ENCODE measurements at places on chromosomes 6 and 20.

- no peak for DNase-seq
Observed at GRCh38 chr20:45066372-45066771, 34.6 kb downstream of the KCNS1 start.

DNA sequence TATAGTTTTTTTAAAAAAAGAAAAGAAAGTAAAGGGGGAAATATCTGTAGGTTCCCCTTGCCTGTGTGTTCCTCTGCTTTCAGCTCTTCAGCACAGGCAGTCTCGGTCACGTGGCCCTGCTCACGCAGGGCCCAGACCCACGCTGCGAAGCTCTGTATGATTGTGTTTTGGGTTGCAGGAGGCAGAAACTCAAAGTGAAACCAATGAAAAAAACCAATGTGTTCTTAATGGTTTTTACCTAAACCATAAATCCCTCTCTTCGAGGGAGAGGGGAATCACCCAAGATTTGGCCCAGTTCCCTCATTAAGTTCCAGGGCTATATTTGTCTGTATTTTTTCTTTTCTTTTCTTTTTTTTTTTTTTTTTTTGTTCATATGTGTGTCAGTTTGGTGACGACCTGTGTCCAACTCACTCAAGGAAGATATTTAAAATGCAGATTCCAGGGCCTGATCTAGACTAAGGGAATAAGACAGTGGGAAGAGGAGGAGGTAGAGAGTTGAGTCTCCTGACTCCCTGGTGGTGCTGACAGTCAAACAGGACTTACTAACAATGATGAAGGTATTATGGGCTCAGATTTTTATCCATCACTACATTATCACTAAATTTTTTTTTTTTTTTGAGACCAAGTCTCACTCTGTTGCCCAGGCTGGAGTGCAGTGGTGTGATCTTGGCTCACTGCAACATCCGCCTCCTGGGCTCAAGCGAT, 33.8 kb upstream of the RREB1 start:
- DNase-seq = no peak

GRCh38 chr6:37539171-37540028, 39.7 kb upstream of the CCDC167 start:
- no peak for DNase-seq

DNA sequence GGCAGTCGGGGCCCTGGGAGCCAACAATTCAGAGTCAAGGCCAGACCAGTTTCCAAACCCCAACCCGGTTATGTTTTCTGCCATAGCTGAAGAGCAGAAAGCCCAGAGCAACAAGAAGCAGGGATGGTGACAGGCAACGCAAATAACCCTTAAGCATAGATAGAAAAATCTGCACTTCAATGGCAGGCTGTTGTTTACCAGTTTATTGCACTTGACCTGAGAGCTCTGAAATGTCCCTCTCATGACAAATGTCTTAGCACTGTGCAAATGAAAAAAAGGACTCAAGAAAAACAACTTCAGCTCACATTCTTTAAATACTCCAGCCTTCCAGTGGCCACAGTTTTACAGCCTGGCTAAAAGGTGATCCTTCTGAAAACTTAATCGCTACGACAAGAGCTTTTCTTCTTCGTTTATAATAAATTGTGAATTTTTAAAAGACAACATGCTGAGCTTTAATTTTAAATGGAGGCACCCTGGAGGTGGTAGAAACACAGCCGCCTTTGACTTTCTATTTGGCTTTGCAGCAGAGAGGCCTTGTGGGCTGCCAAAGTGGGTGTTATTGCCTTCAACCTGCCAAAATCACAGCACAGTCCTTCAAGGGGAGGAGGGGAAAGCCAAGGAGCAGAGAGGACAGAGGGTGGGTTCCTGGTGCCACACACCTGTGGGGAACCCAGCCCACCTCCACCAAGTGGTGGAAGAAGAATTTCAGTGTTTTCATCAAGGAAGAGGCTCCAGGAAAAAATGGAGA, 289.5 kb upstream of the CDYL start:
- no peak for DNase-seq

DNA sequence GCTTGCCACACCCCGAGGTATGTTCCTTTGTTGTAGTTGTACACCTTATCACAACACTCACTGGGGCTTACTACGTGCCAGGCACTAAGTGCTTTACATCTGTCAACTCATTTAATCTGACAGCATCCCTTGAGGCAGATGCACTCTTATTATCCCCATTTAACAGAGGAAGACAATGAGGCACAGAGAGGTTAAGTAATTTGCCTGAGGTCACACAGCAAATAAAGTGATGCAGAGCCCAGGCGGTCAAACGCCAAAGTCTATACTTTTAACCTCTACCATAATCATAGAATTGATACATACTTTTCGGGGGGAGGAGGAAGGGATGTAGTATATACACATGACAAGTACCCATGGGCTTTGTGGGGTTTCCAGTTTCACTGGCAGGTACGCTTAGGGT, 37.7 kb downstream of the MDFI start:
- DNase-seq = no peak

DNA sequence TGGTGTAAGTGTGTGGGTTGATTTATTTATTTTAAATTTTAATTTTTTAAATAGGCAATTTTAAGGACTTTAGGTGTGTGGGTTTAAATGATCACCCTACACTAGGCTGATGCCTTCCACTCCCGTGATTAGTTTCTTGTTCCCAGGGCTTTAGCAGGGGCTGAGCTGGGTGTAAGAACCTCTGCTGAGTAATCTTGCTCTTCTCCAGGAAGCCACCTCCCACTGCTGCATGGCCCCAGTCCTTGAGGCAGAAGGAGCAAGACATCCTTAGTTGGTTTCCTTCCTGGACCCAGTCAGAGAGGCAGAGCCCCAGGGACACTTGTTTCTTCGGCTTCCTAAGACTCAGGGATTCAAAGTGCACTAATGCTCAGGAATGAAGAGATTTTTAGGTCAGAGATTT, 19.8 kb upstream of the CDC5L start:
- DNase-seq = no peak

DNA sequence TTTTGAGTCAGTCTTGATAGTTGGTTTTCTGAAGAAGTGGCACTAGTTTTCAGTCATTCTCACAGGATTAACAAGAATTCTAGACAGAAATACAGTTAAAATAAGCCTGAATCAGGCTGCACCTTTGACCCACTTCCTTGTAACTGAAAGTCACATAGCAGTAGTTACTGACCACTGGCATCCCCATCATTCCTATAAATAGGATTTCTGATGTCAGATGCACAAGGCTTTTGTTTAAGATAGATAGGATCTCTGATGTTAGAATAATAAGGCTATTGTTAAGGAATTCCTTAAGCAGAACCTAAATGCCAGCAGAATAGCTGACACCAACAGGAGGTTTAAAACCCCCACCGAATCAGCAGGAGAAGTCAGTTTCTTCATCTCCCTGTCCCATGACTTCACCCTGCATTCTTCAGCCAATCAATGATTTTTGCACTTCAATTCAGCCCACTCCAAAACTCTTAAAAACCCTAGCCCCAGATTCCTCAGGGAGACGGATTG, 30.6 kb upstream of the ZBTB24 start:
- no peak for DNase-seq

- DNase-seq = no peak
Observed at GRCh38 chr6:7323074-7323473, 10.1 kb upstream of the SSR1 start.

DNA sequence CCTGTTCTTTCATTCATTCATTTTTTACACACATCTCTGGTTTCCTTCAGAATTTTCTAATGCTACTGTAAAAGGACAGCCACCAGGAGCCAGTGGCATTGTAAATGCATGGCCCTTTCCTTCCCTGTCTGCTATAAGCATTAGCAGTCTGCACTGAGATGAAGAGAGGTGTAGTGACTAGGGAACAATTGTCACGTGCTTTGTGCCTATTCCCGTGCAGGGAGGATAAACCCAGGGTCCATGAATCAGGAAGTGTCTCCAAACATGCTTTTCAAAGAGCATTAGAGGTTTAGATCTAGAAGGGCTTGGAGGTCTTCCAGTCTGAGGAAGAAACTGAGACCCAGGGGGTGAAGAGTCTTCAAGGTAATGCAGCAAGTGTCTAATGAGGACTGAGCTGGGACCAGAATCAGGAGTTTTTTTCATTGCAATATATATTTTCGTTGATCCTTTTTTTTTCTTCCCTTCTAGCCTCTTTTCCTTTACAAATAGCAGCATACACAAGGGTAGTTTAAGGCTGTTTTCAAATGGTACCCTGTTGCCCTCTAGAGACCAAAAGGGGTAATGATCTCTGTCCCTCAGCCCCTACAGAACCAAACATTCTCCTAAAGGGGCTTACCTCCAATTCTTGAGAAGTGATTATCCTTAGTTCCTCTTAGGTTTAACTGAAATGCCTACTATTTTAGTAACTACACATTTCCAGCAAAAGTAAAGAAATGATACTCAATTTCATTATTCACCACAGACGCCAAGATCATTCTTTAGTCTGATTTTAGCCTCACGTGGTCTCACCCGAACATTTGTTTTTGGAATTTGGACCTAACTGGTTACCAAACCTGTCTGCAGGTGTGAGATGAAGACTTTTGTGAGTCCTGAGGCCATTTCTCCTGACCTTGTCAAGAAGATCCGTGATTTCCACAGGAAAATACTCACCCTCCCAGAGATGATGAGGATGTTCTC, 6.6 kb downstream of the TRIM15 start:
- no peak for DNase-seq

DNA sequence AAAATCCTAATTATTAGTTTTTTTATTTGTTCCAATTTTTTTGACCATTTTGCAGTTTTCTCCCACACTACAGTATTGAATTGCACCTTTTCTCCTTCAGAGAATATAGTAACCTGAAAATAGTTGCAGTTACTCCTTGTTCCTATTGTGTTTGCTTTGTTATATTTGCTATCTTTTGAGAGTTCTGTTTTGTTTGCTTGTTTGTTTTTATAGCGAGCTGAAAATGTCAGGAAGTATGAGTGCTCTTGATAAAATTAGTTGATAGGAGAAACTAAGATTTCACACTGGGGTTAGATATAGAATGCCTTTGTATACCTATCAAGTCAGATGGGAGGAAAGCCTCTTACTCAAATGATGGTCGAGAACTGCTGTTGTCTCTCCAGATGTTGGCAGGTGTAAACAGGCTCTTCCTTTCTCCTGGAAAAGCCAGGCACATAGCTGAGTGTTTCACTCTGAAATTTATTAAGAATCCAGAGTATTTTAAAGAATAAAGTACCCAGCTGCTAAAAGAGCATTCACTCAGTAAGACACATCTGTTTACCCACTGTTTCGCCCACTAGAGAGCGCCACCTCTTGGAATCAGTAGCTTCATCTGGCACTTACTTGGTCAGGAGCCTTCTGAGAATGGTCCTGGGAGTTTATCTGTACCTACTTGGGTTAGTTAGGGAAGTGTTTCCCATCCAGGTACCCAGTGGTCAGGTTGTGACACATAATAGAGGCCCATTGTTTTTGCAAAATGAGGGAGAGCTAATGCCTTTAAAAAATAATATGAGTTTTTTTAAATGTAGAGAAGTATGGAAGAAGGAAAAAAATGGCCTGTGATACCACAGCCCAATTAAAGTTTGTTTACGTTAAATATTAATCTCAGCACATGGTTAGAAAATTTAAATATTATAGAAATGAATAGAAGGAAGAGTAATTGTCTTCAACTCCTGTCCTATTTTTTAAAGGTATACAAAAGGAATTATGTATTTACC, 11.2 kb downstream of the NT5DC1 start:
- no peak for DNase-seq

GRCh38 chr6:13348334-13349113, 20.2 kb upstream of the TBC1D7 start:
- DNase-seq = no peak

DNA sequence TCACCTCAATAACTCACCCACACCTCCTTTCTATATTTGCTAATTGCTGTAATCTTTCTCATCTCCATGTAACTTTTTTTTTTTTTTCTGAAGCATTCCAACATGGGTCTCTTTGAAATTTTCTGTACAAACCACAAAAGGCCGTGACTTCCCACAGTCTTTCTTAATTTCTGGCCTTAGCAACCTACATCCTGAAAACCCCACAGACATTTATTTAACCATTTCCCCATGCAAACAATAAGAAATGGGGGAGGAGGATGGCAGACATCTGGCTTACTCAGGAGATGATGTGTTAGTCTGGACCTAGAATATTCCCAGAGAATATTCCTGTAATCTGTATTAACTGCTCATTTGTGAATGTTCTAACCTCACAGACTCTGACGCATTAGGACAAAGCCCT, 57.6 kb downstream of the MEP1A start:
- no peak for DNase-seq

GRCh38 chr6:2263896-2264295, 18.5 kb upstream of the GMDS start:
- DNase-seq = no peak

DNA sequence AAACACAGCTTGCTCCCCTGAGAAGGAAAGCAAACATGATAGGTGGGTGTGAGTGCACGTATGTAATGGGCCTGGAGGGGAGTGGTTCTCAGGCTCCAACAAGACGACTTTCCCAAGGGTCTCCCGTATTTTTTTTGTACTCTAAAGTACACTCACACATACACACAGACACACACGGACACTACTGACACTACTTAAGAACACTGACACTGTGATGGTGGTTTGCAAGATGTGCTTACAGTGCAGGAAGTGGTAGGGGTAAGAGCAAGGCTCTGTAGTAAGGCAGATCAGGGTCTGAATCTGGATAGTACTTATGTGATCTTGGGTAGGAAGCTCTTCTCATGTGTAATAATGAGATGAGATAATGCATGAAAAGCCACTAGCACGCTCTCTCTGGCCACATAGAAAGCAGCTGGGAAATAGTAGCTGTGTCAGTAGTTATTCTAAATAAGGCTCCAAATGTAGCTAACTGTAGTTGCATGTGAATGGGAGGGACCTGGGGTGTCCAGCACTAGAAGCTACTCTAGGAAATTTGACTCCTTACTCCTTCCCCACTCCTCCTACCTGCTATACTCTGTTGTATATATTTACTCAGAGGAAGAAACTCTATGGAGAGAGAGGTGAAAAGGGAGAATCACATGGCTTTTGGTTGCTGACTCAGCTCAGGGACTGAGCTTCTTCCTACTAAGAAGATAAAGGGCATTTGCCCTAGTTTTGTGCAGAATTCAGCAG, 8.4 kb upstream of the ZBTB24 start:
- no peak for DNase-seq

DNA sequence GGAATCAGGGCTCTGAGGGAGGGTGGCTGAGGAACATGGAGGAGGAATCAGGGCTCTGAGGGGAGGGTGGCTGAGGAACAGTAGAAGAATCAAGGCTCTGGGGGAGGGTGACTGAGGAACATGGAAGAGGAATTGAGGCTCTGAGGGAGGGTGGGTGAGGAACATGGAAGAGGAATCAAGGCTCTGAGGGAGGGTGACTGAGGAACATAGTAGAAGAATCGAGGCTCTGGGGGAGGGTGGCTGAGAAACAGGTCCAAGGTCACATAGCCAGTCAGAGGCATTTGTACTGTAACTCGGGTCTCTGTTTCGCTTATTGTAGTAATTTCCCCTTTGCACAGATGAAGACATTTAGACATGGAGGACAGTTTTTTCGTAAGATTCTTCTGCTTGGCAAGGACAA, 164.8 kb downstream of the SOBP start:
- no peak for DNase-seq

GRCh38 chr6:129499843-129500219, 210.1 kb downstream of the ARHGAP18 start:
- DNase-seq = no peak

Data from right kidney (tissue), 9 donors.